ENCODE measurements at places on chromosomes 12 and 14.
A peak's percentile ranks its signal among the peaks of the same experiment; 100 is the strongest.

- DNase-seq, result no peak
These were observed 515.3 kb downstream of the RMST start for GRCh38 chr12:97977870-97978405.

DNA sequence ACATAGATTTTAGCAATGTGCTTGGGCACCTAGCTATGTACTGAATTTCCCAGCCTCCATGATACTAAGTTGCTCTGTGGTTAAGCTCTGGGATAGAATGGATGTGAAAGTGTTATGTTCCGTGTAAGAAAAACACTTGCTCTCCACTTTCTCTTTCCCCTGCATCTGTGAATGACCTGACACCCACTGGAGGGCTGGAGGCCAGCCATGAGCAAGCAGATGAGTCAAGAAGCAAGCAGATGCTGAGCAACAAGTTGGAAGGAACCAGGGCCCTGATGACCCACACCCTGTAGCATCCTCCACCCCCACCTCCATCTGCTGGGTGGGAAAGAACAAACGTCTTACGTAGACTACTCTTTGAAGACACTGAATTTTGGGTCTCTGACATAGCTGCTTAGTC, 56.6 kb downstream of the EID3 start:
- no peak for DNase-seq

- DNase-seq, result no peak
These were observed 10.8 kb upstream of the ACTR6 start for GRCh38 chr12:100189636-100190394.

GRCh38 chr12:58458102-58458501, 462.2 kb downstream of the LRIG3 start:
- DNase-seq, result no peak

GRCh38 chr12:66683073-66683472, 4.2 kb upstream of the GRIP1 start:
- no peak for DNase-seq

DNA sequence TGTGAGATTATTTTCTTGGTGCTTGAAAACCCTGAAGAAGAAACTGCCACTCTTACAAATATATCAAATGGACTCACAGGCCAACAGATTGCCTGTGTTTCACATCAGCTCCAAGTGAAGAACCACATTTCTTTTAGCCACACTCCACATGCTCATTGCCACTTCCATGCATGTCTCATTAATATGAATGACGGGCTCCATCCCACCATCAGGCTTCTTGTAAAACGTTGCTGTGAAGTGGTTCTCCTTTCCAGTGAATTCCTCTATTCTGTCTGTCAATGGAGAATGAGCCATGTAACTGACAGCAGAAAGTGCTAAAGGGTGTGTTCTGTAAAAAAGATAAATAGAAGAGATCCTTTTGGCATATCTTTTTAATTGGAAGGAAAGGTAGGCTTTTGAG, 188.2 kb upstream of the RMST start:
- no peak for DNase-seq

DNA sequence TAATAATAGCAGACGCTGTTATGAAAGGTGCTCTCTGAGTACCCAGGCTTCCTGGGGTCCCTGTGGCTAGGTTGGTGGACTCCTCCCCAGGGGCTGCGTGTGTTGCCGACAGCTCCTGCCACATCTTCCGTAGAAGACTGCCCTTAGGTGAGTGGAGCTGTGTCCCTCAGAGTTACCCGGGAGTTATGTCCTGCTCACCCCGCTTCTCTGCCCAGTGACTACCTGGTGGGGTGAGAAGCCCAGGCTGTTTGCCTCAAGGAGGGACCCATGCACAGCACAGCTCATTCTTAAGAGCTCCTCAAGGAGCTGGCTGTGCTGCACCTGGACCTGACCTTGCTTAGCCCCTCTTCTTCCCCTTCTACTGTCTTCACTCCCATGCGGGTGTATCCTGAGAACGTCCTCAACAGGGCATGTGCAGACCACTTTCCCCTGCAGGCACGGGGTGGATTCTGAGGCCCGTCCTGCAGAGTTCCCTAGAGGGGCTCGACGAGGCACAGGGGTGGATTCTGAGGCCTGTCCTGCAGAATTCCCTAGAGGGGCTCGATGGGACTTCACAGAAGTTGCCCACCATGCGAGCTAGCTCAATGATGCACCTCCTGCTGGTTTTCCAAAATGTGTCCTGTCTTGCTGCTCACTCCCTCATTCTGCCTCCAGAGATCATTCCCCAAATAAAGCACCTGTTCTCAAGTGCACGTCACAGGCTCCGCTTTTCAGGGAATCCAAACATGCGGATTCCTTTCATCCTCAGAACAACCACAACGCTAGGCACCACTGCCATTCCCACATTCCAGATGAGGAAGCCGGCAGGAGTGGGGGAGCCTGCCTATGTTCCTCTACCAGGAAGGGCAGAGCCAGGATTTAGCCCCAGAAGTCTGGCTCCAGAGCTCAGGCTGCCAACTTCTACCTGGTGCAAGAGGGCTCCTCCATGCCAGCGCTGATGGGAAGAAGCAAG, 231.9 kb downstream of the GLT1D1 start:
- no peak for DNase-seq

GRCh38 chr14:32449648-32450047, 120.5 kb downstream of the AKAP6 start:
- DNase-seq, result no peak

GRCh38 chr12:109767991-109768900, 54.6 kb downstream of the FAM222A start:
- no peak for DNase-seq

GRCh38 chr14:74401504-74402241, 24.3 kb downstream of the SYNDIG1L start:
- peak; percentile 29 for DNase-seq

DNA sequence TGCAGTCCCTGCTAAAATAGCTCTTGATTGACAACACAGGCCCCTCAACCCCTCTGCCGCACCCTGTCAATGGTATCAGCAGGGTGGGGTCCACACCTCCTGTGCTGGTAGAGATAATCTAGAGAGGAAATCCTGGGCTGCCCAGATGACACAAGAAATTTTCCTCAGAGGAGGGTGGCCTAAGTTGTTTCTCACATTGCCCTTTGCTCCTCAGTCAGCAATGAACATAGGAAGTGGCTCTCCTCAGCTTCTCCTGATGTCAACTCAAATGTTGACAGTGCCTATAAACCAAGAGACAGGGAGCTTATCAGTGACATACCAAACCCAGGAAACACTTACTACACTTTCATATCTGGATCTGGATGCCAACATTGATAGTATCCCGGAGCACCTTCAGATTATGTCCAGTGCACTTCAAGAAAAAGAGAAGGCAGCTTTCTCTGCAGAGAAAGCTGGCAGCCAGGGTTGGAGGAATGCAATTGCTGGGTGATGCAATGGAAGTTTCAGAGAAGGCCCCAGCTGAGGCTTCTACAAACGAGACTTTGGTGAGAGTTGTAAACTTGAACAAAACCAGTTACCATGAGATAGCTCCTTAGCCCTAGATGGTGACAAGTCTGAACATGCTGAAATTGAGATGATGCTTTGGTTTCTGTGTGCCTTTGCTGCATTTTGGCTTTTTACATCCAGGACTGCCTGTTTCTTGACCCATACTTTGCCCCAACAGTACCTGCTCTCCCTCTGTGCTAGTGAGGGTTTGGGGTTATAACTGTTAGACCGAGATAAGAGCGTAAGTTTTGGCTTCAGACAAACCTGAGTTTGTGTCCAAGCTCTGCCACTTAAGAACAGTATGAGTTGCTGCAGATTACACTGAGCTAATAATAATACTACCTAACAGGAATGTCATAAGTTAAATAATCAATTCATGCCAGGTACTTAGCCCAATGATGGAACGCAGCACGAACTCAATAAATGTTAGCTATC, 183.5 kb downstream of the NUAK1 start:
- no peak for DNase-seq

- no peak for DNase-seq
These were observed 98.7 kb downstream of the GAS2L3 start for GRCh38 chr12:100672075-100672592.

GRCh38 chr12:5562581-5562980, 130.7 kb downstream of the NTF3 start:
- DNase-seq, result no peak

- no peak for DNase-seq
These were observed 285.0 kb upstream of the GRIP1 start for GRCh38 chr12:66963901-66964300.

DNA sequence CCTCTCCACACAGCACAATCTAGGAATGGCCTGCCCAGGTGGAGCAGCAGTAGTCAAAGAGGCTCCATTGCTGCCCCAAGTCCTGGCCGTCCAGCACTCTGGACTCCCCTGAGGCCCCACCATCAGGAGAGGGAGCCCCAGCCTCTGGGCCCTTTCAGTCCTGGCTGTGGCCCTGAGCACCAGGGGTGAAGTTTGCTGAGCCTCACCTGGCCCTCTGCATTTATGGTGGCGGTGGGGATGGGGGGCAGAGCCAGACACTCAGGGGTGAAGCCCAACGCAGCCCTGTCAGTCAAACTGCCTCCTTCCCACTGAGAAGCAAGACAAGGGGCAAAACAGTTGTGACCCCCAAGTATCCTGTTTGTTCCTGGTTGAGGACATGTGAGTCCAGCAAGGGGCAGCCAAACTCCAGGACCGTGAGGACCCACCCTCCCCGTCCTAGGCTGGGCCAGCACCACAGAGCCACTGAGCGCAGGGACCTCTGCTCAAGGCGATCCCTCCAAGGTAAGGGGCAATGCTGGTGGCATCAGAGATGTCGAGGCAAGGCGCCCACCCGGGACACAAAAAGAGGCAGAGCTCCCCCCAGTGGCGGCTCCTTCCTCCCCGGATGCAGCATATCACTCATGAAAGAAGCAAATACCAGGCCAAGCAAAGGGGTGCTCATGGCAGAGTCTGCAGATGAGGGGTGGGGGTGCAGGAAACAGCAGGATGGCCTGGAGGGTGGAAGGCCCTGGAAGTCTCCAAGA, 4.8 kb upstream of the AMN start:
- peak; percentile 25 for DNase-seq

- DNase-seq, result no peak
These were observed 159.9 kb downstream of the CAPZA3 start for GRCh38 chr12:18897823-18898222.

DNA sequence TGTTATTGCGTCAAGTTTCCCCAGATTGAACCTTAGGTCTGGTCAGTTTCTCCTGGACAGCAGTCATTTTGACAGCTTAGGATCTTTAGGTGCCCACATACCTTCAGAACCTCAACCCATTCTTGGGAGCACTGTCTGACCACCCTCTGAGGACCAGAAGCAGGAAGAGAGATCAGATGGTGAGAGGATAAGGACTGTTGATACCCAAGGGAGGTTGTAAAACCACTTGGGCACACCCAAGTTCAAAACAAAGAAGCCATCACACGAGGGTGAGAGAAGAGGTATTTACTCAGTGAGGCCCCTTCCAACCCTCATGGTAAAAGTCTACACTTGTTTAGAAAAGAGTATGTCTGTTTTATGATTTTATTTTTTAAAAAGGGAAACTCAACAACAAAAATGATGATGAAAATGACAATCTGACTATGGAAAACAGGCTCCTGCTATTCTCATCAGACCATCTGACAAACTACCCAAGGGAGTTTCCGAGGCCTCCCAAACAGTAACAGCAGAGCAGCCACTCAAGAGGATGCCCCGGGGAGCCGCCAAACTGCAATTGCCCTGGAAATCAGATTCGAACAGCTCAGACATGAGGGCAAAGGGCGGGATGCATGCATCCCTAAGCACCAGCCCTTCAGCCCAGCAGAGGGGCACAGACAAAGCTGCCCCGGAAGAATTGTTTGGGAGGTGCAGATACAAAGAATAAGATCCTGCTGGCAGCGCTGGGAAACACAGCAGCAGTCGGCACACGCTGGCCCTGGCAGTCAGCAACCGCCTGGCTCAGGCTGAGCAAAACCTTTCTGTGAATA, 162.6 kb upstream of the PLEKHG7 start:
- DNase-seq, result no peak

GRCh38 chr12:54378796-54379397, 5.6 kb downstream of the ZNF385A start:
- no peak for DNase-seq
